ENCODE measurements at places on chromosomes 13 and 19.

DNA sequence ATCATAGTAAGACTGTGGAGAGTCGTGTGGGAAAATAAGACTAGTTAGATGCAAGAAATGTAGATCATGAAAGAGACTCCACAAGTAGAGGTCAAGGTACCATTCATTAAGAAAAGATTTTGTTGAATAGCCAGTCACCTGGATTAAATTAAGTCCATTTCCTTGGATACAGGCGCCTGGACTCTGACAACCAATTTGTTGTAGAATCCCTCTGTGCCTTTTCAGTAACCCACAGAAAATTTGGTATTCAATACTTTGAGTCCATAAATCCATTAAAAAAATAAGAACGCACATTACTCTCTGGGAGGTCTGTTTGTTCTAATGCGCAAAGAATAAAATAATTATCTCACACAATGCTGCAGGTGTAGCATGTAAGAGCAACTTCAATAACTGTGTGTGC, 469.4 kb downstream of the KLF12 start:
- DNase-seq: no peak

- DNase-seq: no peak
Measured at GRCh38 chr19:49840736-49841249, 10.2 kb upstream of the PTOV1 start.

DNA sequence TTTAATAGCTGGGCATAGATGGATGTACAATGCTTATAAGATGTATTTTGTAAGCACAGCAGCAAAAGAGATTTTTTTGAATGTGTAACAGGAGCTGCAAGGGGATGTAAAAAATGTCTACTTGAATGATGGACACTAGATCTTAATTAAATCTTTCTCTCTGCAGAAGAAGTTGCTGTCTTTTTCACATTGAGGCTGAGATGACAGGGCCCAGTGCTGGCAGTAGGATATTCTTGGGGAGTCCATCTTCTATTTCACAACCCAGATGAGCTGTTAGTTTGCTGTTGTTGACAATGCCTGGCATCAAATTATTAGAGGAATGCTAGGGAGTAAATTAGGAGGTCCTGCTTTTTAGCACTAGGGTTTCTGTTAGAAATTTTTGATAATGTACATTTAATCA, 698.7 kb downstream of the SLITRK5 start:
- DNase-seq: no peak

- DNase-seq: peak; percentile 83
Measured at GRCh38 chr19:50300814-50301606, 28.2 kb downstream of the KCNC3 start.

GRCh38 chr13:84802073-84802472, 919.8 kb upstream of the SLITRK1 start:
- DNase-seq: no peak

DNA sequence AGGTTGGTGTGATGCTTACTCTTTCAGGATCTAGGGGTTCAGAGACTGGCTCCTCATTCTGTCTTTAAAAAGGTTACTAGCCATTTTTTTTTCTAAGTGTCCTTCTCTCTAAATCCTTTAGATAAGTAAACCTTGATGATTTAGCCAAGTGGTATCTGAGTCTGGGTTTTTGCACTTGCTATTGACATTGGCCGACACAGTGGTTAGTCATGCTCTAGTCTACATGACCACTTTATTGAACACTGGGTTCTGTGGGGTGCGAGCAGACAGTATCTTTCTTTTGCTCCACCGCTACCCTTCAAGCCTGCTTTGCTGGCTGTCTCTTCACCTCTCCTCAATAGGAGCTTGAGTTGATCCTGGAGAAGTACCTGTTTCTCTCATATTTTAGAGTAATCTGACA, 6.2 kb upstream of the NUP58 start:
- no peak for DNase-seq

GRCh38 chr19:29672319-29672932, 7.2 kb downstream of the PLEKHF1 start:
- no peak for DNase-seq
